GM23248 (cell line): ENCODE measurements at places on chromosomes 1 and 21.

- DNase-seq = no peak
These were observed 202.0 kb downstream of the GABPA start for GRCh38 chr21:25936776-25937175.

DNA sequence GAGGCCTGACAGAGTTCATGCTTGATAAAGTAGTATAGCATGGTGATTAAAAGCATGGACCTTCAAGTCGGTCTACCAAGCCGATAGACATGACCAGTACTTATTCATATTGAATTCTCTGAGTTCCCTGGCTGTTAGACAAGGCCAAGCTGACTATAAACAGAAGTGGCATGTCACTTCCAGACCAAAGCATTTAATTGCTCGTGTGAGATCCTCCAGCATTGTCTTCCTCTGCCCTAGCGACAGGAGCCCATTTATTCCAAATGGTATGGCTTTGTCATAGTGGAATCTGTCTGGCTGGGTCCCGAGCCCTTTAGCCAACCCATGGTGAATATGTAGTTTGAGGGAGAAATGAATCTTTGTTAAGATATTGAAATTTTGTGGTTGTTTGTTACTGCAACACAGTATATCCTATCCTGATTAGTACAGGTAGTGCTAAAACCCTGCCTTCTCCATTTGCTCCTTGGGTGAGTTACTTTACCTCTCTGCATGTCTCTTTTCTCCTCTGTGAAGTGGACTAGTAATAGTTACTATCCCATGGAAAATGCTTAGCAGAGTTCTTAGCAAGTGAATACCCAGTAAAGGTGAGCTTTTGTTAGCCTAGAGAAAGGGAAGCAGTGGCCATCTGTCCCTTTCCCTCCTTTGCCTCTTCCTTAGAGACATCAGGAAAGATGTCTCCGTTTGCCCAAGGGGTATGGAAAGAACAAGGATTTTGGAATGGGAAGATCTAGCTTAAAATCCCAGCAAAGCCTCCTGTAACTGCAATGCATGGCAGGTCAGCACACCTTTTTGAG is 77.6 kb upstream of the CD1D start:
- no peak for DNase-seq

GRCh38 chr1:69587391-69587790 is 19.7 kb downstream of the LRRC7 start:
- no peak for DNase-seq

DNA sequence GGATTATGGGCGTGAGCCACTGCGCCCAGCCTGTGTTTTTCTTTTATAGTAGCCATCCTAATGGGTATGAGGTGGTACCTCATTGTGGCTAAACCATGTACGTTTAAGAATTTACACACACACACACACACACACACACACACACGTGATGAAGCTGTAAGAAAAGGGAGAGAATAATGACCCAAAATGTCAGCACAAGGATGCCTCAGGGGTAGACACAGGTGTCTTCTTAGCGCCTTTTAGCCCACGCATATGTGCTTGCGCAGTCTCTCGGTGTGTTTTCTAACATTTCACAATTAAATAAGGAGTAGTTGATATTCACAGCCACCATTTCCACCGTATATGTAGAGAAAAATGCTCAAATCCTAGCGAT is 782 bp upstream of the PFKL start:
- peak; percentile 12 for DNase-seq

GRCh38 chr1:22825486-22826189 is 115.0 kb downstream of the EPHB2 start:
- no peak for DNase-seq

DNA sequence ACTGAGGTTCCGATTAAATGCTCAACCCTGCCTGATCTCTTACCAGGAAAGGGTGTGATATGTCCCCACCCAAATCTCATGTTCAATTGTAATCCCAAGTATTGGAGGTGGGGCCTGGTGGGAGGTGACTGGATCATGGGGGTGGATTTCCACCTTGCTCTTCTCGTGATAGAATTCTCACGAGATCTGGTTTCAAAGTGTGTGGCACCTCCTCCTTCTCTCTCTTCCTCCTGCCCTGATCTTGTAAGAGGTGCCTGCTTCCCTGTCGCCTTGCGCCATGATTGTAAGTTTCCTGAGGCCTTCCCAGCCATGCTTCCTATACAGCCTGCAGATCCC is 34.9 kb downstream of the RSPH1 start:
- DNase-seq = no peak

- DNase-seq = no peak
These were observed 10.1 kb downstream of the TMEM200B start for GRCh38 chr1:29113413-29114117.

GRCh38 chr1:104648269-104648691 is 898.6 kb downstream of the AMY1C start:
- DNase-seq = peak; percentile 12

- DNase-seq = no peak
These were observed 76.5 kb downstream of the LACTBL1 start for GRCh38 chr1:22896184-22896583.

- DNase-seq = peak; percentile 90
These were observed 50.5 kb upstream of the PRRC2C start for GRCh38 chr1:171434717-171435346.

GRCh38 chr21:22125581-22125980 is 1127.4 kb downstream of the NCAM2 start:
- no peak for DNase-seq

DNA sequence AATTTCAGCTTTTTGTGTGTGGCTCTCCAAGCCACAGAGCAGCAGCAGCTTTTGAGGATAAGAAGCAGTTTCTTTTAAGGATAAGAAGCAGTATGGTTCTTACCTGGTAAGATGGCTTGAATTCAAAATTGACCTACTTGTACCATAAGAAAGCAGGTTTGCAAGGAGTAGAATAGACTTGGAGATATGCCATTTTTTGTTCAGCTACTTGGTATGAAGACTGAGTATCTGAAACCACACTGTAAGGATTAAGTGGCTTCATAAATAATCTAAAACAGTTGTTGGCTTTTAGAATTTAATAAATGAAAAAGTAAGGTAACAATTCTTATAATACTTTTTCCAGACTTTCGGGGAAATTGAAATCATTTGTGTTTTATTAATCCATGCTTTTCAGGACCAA is 74.2 kb downstream of the ATF6 start:
- peak; percentile 62 for DNase-seq

DNA sequence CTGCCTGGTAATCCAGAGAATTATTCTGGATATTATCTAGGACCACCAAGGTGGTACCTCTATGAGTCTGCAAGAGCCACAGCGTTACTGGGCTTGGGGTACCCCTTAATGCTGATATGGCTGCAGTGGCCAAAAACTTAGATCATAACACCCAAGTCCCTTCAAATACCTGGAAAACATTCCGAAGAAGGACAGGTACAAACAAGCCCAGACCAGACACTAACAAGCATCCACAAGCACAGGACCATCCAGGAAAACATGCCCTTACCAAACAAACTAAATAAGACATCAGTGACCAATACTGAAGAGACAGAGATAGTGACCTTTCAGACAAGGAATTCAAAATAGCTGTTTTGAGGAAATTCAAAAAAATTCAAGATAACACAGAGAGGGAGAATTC is 2.9 kb downstream of the C1orf105 start:
- no peak for DNase-seq

GRCh38 chr21:34219334-34220060 is 144.3 kb upstream of the KCNE2 start:
- DNase-seq = no peak

- DNase-seq = no peak
These were observed 345.5 kb downstream of the DISC1 start for GRCh38 chr1:231972111-231972445.

DNA sequence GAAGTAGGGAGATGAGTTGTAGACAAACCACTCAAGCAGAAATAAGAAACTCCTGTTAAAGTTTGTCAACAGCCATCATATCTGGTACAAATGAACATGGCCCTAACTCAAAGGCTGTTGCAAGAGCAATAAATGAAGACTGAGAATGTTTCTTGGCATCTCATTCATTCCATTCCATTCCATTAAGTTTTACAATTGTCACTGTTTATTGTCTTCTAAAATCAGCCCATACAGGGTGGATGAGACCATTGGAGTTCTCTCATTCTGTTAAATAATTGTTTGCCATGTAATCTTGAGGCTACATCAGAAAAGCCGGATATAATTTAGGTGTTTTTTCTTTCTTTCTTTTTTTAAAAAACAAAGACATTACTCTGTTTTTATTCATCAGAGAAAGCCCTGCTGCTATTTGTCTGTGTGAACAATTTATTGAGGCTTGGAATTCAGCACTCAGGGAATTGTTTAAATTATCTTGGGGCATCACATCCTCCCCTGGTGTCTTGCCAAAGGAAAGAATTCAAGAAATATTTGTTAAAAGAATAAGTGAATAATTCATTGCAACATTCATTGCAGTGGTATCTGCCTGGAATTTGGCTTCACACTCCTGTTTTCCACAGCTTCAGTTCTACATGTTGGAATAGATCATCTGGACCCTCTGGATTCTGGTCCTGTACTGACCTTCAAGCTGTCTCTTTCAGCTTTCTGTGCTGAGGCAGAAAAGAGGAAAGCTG is 604.5 kb downstream of the PLPP3 start:
- DNase-seq = peak; percentile 83

GRCh38 chr1:57345916-57346315 is 77.9 kb downstream of the DAB1 start:
- no peak for DNase-seq

DNA sequence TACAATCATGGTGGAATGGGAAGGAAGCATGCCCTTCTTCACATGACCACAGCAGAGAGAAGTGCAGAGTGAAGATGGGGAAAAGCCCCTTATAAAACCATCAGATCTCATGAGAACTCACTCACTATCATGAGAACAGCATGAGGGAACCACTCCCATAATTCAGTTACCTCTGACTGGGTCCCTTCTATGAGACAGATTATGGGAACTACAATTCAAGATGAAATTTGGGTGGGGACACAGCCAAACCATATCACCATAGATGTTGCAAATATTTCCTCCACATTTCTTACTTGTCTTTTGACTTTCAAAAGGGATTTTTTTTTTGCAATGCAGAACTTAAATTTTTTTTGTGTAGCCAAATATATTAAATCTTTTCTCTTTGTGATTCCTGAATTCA is 14.8 kb downstream of the SH3BGR start:
- DNase-seq = no peak

GRCh38 chr1:10639775-10640578 is 156.5 kb downstream of the CASZ1 start:
- DNase-seq = no peak

DNA sequence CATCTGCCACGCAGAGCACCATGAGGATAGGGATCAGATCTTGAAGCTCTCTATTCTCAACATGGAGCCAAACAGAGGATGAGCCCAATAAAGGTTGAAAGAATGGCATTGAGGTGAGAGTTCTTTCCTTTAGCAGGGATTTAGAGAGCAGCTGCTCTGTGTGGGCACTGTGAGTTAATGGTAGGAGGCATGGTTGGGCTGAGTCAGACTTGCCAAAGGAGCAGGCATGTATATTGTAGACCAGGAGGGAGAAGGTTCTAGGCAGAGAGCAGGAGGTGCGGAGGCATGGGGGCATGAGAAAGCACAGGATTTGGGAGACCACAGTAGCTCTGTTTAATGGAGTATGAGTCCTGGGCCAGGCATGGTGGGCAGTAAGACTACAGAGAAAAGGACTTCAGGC is 32.0 kb downstream of the TMEM53 start:
- no peak for DNase-seq

GRCh38 chr1:3598051-3598491 is 13.2 kb downstream of the MEGF6 start:
- no peak for DNase-seq

DNA sequence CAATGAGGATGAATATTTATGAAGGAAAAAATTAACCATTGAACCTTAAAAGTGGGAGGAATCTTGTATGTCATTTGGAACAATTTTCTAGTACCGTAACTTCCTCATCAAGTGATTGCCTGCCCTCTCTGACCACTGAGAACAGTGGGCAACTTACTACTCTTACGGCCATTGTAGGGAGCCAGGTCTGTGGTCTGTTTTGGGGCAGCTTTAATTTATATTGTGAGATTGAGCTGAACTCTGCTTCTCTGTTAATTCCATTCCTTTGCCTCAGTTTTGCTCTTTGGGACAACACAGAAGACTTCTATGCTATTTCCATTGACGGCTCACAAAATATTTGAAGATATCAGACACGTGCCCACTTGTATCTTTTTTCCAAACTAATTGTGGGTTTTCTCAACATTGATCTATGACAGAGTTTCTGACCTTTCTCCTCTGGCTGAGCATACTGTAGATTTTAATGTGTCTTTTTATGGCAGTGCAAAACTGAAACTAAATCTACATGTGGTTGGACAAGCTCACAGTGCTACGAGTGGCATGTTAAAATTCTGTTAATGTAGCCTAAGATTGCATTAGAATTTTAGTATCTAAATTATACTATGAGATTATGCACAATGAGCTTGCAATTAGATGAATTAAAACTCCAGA is 27.8 kb upstream of the ZNF281 start:
- peak; percentile 42 for DNase-seq

DNA sequence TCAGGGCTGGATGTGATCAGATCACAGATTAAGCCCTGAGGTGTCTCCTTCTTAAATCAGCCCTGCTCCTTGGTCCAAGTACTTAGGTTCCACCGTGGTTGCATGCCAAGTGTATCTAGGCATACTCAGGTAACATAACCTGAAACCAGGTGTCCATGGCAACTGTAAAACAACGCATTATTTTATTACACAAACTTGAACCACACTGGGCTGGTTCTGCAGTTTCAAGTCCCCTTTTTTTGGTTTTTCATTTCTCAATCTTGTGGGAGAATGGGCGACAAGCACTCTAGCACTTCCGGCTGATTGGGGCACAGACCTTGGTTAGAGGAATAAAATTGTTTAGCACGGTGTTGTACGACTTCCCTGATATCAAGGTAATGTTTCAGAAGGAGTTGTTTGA is 65.2 kb downstream of the GBP6 start:
- DNase-seq = no peak

GRCh38 chr1:234393190-234393589 is 19.9 kb downstream of the COA6 start:
- DNase-seq = no peak

- DNase-seq = peak; percentile 68
These were observed 43.8 kb downstream of the C1orf198 start for GRCh38 chr1:230824551-230824918.

- no peak for DNase-seq
These were observed 77.7 kb downstream of the ADCY10 start for GRCh38 chr1:167836197-167836596.

GRCh38 chr1:239792157-239792556 is 299.5 kb upstream of the FMN2 start:
- DNase-seq = no peak

GRCh38 chr1:179823693-179824092 is 53.9 kb downstream of the TOR1AIP2 start:
- DNase-seq = no peak

DNA sequence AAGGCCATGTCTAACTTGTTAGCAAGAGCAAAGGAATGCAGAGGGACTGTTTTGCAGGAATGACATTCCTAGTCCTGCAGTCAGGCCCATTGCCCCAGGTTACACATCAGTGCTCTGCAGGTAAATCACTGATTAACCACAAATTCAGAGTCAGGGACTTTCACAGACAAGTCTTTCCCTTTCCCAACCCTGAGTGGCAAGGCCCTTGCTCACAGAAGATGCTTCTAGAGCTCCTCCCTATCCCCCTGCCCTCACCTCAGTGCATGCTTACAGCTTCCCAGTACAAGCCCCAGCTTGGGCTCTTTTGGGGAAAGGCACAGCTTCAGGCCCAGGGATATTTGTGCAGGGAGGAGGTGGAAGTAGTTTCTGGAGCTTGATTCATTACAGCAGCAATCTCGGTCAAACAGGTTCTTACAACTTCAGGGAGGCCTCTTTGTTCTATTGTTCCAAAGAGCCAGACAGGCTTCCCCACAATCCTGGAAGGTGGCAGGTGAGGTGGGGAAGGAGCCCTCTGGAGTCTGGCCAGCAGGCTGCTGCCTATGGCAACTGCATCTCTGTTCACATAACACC is 53.9 kb downstream of the CASQ2 start:
- no peak for DNase-seq

- DNase-seq = no peak
These were observed 55.9 kb downstream of the PCBP3 start for GRCh38 chr21:45699251-45699942.
